ENCODE measurements at places on chromosomes 11 and 22.

- no peak for DNase-seq
Measured at GRCh38 chr11:83285151-83285770, 906 bp downstream of the CCDC90B start.

DNA sequence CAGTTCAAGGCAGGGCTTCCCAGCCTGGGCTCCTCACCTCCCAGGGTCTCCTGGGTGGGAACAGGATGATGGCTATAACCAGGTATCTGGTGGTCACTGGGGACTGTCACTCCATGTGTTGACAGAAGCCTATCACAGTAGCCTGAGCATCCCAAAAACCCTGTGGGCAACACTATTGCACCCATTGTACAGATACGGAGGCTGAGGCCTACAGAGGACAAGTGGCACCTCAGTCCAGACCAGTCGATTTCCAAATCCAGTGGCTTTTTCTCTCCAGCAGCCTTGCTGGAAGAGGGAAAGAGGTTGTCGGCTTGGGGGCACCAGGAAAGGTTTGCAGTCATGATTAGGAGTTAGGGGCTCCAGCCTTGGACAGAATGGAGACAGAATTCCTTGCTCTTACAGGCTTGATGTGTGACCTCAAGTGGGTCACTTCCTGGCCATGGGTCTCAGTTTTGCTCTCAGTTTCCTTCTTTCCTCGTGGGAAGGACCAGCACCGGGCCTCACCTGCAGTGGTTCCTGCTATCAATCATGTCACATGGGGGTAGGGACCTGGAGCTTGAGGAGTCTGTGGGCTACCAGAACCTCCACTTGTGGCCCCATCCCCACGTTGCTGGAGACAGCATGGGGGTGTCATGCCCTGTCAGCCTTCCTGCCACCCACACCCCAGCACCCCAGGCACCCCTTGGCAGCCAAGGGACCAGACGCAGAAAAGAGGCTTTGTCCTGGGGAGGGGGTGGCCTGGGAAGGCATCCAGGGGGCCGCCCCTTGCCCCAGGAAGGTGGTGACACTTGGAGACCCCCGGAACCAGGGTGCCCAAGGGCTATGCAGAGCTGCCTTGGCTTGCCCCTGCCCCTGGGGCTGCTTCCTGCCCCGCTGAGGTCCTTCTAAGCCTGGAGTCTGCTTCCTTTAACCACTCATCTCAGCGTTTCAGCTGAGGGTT lies 2.1 kb downstream of the EMID1 start:
- no peak for DNase-seq

DNA sequence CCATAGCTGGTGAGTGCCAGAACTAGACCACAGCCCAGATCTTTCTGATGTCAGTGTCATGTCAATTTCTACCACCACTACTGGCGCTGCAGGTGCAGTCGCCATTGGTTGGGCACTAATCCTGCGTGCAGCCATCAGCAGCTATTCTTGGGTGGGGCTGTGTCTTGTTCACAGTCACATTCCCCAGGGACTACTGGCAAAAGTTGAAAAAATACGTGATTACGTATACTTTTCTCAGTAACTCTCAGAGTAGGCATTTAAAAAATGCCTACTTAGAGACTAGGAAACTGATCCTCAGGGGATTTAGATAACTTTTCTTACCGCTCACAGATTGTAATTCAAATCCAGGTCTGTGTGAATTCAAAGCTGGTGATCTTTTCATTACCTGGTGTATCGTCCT lies 127.7 kb downstream of the ADAMTS15 start:
- DNase-seq: no peak

- no peak for DNase-seq
Measured at GRCh38 chr22:44437216-44438055, 60.6 kb downstream of the RTL6 start.

- DNase-seq: no peak
Measured at GRCh38 chr11:71186806-71187205, 65.6 kb downstream of the SHANK2 start.

DNA sequence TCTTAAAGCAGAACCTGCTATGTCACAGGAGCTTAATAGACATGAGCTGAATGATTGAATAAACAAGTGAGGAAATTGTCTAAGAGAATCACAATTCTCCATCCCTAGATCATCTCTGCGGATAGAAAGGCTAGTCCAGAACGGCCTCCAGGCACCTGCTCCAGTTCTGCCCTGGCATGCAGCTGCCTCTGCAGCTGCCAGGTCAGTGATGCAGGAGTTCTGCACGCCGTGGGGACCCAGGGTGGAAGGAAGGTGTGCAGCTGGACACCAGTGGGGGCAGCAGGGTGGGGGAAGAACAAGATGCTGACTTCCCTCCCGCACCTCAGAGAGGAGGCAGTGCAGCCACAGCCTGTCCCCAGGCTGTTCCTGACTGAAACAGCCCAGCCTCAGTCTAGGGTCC lies 192.1 kb upstream of the NCAM1 start:
- no peak for DNase-seq
